ENCODE measurements at places on chromosomes 13 and 19. TPM values are rescaled to one million over a fixed set of nuclear protein-coding genes. Genes with fewer than 3 reads are reported as not detected.

DNA sequence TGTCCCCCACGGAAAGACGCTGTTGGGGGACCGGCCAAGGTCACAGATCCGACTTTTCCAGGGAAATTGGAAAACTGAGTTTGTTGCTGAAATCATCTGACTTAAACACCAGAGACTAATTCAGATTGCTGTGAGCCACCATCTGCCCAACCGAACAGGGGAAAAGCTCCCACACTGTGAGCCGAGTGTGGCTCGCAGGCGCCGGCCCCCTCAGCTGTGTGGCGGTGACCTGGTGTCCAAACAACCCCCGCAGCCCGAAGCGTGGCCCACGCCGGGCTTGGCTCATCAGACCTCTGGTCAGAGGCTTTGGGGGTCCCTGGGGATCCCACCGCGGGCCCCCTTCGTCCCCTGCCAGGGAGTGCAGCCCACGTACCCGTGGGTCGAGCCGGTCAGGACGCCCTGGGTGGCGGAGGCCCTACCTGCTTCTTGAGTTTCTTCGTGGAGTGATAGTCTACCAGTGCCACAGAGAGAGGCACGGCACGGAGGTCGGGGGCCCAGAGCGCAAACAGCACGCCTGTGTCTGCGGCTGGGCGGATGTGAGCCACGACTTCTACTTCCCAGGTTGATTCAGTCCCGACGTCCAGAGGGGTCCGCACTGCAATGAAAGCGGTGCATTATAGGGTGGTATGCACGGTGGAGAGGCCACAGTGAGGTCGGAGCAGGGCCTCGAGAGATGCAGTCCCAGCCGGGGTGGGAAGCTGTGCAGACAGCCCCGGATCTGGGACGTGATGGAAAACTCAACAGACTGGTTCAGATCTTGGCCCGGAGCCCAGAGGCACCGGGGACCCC is 40.7 kb downstream of the GAS6 start:
- no peak for DNase-seq

- DNase-seq, result no peak
Measured at GRCh38 chr13:112483299-112483698, 104.7 kb downstream of the TUBGCP3 start.

ZNF460 gene
- polyA plus RNA-seq, result 3.9 TPM

GTF2F1 gene
- 59.2 TPM for polyA plus RNA-seq
